ENCODE measurements at places on chromosomes 11 and 22.
A peak's percentile ranks its signal among the peaks of the same experiment; 100 is the strongest.

GRCh38 chr11:73306069-73306841 is 1.8 kb upstream of the ARHGEF17 start:
- no peak for DNase-seq

DNA sequence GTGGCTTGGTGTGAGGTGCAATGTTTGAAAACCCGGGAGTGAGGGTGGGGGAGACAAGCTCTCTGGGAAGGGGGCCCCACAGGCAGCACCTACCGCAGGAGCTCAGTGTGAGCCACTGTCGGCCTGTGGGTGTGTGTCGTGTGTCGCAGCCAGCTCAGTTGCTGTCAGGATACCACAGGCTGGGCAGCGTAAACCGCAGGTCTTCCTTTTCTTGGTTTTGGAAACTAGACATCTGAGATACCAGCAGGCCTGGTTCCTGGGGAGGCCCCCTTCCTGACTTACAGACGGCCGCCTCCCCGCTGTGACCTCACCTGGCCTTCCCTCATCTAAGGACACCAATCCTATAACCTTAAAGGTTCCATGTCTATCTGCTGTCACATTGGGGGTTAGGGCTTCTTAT is 19.4 kb downstream of the IRF7 start:
- no peak for DNase-seq

GRCh38 chr11:75073459-75074190 is 23.1 kb downstream of the OR2AT4 start:
- no peak for DNase-seq

DNA sequence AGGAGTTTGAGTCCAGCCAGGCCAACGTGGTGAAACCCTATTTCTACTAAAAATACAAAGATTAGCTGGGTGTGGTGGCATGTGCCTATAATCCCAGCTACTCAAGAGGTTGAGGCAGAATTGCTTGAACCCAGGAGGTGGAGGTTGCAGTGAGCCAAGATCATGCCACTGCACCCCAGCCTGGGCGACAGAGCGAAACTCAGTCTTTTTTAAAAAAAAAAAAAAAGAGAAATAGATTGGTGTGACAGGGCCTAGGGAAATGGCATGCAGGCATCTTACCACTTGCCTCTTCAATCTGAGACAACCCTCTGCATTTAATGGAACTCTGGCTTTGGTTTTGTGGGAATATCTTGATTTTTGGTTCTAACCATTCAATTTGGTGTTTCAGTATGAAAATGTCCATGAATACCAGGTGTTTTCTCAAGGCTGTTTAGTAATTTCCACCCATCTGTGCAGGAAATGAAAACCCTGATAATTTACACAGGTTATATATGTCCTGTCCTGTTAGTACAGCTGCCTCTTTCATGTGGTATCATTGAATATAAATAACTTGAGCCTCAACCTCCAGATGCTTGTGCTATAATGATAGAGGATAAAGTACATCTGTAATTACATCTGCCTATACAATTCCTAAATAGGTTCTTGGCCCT is 8.4 kb downstream of the XBP1 start:
- DNase-seq = no peak

DNA sequence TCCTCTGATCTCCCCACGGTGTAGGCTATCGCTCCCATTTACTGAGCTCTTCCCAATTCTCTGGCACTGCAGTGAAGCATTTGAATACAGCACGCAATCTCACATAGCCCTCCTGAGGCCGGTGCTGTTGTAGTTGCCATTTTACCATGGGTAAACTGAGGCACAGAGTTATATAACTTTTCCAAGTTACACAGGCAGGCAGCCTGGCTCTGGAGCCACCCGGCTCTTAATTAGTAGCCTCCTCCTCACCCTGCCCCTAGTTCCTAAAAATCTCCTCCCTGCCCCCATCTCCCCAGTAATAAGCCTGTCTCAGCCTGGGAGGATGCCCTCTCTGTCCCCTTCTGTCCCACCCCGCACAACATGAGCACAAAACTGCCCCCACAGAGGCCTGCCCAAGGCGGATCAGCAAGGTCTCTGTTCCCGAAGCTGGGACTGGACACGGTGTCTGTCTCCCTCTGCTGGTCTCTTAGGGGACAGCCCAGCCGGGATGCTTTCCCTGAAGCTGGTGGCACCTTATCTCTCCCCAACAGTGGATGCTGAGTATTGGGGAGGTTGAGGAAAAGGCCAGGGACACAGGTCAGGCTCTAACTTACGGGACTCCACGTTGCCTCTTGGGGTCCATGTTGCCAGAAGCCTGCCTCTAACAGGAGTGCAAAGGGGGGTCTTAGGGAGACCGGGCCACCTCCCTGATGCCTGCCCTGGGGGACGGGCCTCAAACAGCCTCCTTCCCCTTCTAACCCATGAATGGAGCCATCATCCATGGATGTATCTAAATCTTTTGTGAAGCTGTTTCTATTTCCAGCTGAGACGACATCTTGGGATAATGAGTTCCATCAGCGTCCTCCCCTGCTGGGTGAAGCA is 9.1 kb upstream of the CLCF1 start:
- peak; percentile 63 for DNase-seq

DNA sequence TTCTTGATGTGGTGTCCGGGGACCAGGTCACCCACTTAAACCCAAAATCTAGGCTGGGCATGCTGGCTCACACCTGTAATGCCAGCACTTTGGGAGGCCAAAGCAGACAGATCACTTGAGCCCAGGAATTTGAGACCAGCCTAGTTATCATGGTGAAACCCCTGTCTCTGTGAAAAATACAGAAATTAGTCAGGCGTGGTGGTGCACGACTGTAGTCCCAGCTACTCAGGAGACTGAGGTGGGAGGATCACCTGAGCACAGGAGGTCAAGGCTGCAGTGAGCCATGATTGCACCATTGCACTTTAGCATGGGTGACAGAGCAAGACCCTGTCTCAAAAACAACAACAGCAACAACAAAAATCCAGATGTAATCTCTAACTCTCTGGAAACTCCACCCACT is 30.3 kb upstream of the FJX1 start:
- no peak for DNase-seq

- DNase-seq = no peak
Observed at GRCh38 chr22:20566420-20567260, 59.2 kb downstream of the MED15 start.

- DNase-seq = no peak
Observed at GRCh38 chr11:2138431-2139122, 612 bp downstream of the IGF2 start.

DNA sequence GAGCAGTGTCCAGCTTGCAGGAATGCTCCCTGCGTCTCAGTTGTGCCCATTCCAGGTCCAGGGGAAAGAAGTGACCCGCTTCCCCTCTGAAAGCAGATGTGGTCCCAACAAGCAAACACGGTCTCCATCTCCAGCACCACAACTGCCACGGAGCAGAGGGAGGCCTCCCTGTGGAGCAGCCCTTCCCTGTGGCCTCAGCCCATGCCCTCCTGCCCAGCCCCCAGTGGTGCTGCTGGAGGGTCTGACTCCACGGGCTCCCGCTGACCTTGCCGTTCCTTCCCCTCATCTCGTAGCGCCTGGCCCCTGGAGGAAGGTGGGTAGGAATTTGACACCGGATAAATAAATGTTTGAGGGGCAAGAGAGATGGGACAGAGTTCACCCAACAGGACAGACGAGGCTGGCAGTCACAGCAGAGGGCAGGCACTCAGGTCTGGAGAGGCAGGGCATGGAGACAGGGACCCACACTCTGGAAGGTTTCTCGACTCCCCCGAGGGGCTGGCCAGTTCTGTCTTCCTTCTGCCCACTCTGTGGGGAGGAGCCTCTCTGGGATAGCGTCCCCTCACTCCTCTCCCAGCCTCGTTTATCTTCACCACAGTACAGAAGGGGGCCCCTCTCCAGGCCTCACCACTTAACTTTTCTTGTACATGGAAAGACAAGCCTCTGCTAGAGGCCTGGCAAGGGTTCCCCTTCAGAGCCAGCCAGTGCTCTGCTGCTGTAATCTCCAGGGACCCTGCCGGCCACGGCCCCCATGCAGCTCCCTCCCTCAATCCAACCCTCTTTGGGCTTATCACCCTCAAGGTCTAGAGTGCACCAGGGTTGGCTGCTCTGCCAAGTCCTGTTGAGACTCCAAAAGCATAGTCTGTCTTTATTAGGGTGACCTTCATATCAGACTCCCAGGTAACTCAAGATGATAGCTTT is 7.5 kb upstream of the ST3GAL4 start:
- no peak for DNase-seq

DNA sequence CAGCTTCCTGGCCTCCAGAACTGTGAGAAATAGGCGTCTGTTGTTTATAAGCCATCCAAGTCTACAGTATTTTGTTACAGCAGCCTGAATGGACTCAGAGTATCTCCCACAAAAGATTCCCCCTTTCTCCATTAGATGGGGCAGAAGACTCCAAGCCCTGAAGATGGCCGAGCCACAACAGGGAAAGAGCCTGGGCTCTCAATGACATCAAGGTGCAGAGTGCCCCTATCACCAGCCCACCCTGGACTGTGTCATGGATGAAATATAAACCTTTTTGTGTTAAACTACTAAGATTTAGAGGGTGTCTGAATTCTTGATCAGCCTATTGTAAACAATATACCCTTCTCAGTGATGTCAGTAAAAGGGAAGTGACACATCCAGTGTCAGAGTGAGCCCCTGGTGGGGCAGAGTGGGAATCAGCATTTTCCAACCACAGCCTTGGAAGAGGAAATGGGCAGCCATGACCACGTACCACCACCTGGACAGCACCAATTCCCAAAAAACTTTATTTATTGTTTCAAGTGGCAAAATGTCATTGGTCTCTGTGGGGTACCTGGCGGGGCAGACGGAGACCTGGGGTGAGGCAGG is 25.5 kb downstream of the TNKS1BP1 start:
- no peak for DNase-seq

DNA sequence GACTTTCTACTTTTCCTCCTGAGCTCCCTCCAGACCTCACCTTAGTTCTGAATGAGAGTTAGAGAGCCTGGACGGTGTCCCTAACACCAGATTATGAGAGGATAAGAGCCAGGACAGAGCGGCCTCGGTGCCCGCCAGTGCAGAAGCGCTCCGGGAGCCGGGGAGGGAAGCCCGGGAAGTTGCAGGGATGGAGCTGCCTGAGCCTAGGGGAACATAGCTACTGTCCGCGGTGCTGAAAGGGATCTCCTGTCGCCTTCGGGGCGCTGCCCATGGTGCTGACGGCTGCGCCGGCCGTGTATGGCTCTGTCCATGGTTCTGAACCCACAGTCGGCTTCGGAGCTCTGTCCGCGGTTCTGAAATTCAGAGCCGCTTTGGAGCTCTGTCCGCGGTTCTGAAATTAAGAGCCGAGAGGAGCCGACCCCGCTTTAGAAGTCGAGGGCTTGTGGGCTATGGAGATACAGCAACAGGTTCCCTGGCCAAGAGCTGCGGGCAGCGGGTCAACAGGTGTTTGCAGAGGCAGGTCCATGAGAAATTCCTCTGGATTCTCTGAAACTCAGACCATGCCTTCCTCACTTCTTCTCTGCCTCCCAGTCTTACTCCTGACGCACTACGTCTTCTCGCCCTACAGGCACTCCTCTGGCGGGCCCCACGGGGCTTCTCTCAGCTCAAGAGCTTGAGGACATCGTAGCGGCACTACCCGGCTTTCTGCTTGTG is 814 bp downstream of the NPAS4 start:
- DNase-seq = peak; percentile 76

Data from stimulated activated CD8-positive, alpha-beta memory T cell treated with anti-CD3 and anti-CD28 coated beads, Interleukin-7, amount 100 ng/mL, for 24 hours (primary cell).